ENCODE measurements at places on chromosomes 6 and 20. TPM values are rescaled to one million over a fixed set of nuclear protein-coding genes. Genes with fewer than 3 reads are reported as not detected.

ANKRD66 gene
- not detected for total RNA-seq

RAET1L gene
- total RNA-seq = not detected

SNAI1 gene
- 0.68 TPM for total RNA-seq

HCK gene
- total RNA-seq = not detected

LRRN4 gene
- total RNA-seq = not detected

PABPC1L gene
- total RNA-seq = 7.1 TPM

SERPINB1 gene
- total RNA-seq = 25.8 TPM

Data from aortic smooth muscle cell (primary cell).